AML-193 (cell line): ENCODE measurements at places on chromosomes 3 and 15.
A peak's percentile ranks its signal among the peaks of the same experiment; 100 is the strongest.

GRCh38 chr15:85702321-85703101 lies 92.2 kb downstream of the KLHL25 start:
- DNase-seq: no peak

GRCh38 chr3:29649815-29650547 lies 369.1 kb downstream of the RBMS3 start:
- DNase-seq: no peak

DNA sequence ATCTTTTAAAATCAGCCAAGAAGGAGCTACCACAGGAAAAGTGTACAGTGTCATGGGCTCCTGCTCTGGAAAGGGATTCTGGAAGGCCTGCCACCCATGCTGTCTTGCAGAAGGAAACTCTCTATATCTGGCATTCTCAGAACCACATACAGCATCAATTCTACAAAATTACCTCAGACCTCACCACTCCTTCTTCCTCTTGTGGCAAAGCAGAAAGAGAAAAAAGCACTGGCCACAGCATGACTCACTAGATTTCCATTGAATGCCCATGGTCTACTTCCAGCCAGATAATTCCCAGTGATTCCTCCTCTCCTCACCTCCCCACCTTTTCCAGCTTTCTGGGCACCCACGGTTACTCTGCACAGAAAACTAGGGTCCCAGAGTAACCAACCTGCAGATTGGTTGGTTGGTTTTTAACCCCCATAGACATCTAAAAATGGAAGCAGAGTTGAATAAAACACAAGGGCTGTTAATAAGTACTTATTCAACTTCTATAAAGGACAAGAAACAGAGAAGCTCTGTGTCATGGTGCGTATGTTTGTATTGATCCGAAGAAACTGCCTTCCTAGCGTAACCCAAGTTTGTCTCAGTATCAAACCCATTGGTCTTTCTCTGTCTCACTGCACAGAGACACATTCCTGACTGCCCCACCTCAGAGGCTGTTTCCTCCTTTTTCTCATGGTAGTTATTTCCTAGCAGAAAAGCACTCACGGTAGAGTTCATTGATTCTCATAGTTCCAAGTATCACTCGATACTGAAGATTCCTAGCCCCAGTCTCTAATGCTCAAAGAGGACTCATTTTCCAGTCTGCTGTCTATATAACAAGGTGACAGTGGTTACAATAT lies 67.7 kb downstream of the LDHAL6B start:
- DNase-seq: peak; percentile 30

GRCh38 chr3:58880182-58880581 lies 169.6 kb downstream of the CFAP20DC start:
- no peak for DNase-seq

DNA sequence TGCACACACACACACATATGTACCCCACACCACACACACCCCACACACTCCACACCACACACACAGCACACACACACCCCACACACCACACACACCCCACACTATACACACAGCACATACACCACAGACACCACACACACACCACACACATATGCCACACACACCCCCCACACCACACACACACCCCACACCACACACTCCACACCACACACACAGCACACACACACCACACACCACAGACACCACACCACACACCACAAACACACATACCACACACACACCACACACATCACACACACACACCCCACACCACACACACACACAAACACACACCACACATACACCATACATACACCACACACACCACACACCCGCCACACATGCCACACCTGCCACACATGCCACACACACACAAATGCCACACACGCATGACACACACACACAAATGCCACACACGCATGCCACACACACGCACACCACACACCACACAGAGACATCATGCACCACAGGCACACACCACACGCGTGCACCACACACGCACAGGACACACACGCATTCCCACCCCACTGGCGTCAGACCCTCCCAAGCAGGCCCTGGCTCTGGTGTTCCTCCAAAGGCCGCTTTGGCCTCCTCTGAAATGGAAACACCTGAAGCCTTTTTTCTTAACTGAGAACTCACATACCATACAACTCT lies 15.7 kb downstream of the CHST13 start:
- no peak for DNase-seq

DNA sequence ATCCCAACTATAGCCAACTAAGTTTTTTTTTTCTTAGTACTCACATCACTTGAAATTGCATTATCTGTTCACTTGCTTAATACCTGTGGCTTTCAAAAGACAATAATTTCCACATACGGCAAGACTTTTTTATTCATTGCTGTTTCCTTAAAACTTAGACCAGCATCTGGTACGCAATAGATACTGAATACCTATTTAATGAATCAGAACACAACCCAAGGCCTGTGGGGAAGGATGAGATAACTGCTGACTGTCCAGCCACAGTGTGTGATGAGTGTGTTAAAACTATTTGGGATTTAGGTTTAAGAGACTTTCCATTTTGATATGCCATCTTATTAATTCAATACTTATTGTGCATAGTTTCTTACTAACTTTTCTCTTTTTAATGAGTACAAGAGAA lies 988.7 kb downstream of the NTRK3 start:
- no peak for DNase-seq

- DNase-seq: no peak
Measured at GRCh38 chr3:45048244-45048643, 22.1 kb downstream of the CLEC3B start.

GRCh38 chr15:52652984-52653383 lies 26.2 kb downstream of the ATOSA start:
- DNase-seq: no peak

GRCh38 chr3:107943786-107944523 lies 146.9 kb downstream of the CD47 start:
- no peak for DNase-seq

GRCh38 chr3:43584043-43584826 lies 37.6 kb downstream of the ANO10 start:
- no peak for DNase-seq

DNA sequence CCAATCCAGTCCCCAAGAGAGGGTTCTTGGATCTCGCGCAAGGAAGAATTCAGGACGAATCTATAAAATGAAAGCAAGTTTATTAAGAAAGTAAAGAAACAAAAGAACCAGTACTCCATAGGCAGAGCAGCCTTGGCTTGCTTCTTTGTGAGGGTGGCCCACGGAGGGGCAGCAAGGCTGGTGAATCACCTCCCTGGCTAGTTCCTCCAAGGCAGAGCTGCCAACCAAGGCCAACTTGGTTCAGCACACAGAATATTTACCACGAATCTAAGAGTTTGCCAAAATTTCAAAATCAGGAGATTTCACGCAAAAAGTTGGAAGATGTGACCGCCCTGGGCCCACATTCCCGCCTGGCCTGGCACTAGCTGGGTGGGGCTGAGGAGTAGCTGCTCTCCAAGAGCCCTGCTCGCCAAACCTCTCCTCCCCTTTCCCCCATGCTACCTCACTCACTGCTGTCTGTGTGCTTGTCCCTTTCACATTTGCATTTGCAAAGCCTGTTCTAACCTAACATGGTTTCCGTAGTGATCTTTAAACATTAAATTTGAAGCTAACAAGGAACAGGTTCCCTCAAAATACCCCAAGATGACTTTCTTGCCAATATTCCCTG lies 26.2 kb upstream of the DCUN1D1 start:
- no peak for DNase-seq

DNA sequence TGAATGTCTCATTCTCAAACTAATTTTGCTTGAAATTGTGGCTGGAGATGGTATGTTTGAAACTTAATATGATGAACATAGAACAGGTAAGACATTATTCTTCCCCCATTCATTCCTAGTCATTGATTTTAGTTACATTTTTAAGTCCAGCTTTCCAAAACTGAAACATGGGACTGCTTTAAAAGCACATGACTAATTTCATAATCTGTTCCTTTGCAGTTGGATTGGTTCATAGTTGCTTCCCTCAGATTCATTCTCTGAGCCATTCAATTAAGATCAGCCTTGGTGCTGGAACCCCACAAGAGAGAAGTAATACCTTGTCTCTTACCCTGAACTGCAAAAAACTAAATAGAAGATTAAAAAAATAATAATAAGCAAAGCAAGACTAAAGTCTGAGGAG lies 87.5 kb upstream of the TGFBR2 start:
- DNase-seq: no peak
